Stimulated activated CD4-positive, alpha-beta T cell treated with anti-CD3 and anti-CD28 coated beads, Interleukin-12 subunit alpha, Interleukin-12 subunit beta, amount 100 ng/mL, for 4 hours (primary cell): ENCODE measurements at places on chromosomes 2 and 18.

- DNase-seq, result no peak
Observed at GRCh38 chr2:105775809-105776559, 31.3 kb downstream of the NCK2 start.

DNA sequence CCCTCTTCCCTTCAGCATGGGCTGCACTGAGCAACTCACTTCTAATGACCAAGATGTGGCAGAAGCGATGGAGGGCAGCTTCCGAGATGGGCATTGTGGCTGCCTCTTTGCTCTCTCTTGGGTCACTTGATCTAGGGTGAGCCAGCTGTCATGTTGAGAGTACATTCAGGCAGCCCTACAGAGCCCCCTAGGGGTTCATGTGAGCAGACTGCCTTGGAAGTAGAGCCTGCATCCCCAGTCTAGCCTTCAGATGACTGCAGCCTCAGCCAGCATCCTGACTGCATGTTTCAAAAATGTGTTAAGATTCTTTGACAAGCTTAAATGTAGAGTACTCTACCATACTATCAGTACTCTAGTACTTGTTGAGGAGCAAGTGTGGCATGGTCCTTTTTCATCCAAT, 143.9 kb downstream of the NCK2 start:
- DNase-seq, result no peak

GRCh38 chr2:9714630-9715214, 83.9 kb upstream of the YWHAQ start:
- DNase-seq, result no peak

DNA sequence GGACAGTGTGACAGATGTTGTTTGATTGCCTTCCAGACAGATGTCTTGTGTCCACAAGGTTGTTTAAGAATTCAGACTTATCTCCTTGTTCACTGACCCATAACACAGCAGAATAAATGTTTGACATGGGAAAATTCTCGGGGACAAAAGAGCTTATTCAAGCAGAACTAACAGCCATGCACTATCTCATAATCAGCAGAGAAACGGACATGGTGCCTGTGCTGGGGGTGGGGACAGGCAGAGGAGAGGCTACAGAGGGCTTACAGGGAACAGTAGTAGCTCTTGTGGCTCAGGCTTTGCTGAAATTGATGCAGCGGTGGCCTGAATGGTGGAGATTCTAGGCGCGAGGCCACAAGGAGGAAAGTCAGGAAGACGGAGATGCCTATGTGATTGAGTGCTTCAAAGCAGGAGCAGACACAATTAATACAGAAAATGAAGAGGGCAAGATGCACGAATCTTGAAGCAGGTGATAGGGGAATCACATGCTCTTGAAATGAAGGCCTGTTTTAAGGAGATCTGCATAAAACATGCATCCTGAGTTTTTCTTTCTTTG, 62.0 kb upstream of the CAB39 start:
- DNase-seq, result no peak

DNA sequence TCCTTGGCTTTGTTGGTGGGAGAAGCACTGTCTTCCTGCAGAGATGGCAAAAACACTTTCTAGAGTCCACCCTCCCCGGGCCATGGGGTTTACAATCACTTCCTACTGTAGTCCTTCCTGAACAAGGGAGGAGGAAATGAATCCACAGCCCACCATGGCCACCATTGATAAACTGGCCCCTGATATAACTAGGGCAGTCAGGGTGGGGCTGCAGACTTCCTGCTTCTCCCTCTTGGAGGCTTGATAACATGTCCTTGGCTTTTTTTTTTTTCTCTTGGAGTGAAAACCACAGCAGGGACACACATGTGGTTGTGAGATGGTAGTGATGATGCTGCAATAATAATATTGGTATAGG, 437.8 kb downstream of the ZNF521 start:
- no peak for DNase-seq

DNA sequence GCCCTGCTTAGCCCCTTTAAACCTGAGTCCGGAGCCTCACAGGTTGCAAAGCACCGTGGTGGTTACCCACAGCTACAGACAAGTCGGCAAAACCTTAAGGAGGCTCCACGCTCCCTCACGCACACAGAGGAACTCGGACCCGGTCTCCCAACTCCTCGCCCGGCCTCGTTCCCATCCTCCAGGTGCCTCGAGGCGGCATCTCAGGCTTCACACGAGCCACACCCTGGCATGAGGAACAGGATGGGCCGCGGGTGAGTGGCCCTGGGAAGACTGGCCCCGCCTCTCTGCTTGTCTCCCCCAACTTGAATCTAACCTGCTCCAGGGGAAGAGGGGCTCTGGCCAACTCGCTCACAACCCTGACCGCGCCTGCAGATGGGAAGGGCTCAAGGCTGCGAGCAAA, 97.4 kb downstream of the EIPR1 start:
- no peak for DNase-seq

- no peak for DNase-seq
Observed at GRCh38 chr2:46097714-46098480, 199.3 kb upstream of the EPAS1 start.

DNA sequence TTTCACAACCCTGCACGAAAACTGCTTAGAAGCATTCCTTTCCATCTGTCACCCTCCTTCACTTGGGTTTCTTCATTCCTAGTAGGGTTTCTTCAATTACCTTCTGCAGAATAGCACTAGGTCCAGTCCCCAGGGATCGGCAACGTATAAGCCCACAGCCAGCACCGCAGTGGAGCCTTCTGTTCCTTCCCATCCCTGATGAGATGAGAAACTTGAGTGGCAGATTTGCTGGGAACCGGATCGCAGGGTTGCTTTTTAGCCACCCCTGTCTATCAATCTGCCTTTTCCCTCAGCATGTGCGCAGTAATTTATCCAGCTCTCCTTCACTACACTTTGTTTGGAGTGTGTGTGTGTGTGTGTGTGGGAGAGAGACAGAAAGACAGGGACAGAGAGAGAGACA, 94.2 kb downstream of the CD8B2 start:
- no peak for DNase-seq

DNA sequence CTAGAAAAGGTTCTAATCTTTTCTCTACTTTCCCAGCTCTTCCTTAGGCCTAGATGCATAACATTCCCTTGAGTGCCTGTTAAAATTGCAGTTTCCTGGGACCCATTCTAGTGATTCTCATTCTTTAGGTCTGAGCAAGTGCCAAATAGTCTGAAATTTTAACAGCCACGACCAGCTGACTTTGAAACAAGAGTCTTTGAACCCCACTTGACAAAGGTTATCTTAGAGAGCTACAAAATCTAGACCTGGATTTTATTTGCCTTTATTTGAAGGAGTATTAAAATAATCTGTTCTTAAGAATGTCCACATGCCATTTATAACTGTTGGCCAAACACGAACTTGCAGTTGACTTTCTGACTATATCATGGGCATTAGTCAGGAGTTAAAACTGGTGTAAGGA, 110.2 kb upstream of the LHCGR start:
- no peak for DNase-seq

- no peak for DNase-seq
Observed at GRCh38 chr2:120765678-120766469, 30.2 kb downstream of the GLI2 start.

DNA sequence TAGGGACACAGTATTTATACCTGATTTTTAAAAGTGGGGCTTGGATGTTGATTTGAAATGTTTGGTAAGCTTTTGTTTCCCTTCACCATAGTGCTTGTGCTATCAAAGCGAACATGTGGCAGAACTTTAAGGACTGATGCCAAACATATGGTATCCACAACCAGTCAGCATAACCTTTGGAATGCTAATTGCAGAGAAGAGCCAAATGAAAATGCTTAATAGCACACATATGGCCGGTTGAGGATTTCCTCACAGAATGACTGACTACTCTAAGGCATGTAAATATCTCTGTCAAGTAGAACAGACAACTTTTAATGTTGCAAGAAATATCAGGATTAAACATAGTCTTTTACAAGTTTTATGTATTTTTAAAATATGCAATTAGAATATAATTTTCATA, 120.9 kb upstream of the COL3A1 start:
- no peak for DNase-seq

GRCh38 chr2:80141007-80141726, 163.4 kb downstream of the LRRTM1 start:
- no peak for DNase-seq

- no peak for DNase-seq
Observed at GRCh38 chr2:237878-238277, 26.0 kb downstream of the SH3YL1 start.

GRCh38 chr18:79949697-79950487, 1.6 kb downstream of the SLC66A2 start:
- no peak for DNase-seq

GRCh38 chr2:9423922-9424272, 443 bp downstream of the CPSF3 start:
- peak; percentile 27 for DNase-seq

DNA sequence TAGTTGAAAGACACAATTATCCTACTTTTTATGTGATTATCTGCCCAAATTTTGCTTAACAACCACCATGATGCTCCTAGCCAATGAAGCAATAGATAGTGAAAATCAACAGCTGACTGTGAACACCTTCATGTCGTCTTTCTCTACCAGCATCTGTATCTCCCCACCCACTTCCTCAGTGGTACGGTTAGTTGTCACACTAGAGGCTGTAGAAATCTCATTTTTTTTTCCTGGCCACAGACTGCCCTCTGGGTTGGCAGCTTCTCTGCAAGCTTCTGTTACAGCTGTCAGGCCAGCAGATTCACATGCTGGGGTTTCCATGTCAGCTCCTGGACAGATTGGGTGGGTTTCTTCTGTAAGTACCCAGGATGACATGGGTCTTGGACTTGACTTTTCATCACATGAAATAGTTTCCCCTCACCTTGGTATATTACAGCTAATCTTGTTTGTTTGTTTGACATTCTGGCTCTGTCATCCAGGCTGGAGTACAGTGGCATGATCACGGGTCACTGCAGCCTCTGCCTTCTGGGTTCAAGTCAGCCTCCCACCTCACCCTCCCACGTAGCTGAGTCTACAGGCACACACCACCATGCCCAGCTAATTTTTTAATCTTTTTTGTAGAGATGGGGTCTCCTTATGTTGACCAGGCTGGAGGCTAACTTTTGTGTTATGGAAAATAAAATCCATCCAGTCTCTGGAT, 24.3 kb downstream of the STAT4 start:
- no peak for DNase-seq

DNA sequence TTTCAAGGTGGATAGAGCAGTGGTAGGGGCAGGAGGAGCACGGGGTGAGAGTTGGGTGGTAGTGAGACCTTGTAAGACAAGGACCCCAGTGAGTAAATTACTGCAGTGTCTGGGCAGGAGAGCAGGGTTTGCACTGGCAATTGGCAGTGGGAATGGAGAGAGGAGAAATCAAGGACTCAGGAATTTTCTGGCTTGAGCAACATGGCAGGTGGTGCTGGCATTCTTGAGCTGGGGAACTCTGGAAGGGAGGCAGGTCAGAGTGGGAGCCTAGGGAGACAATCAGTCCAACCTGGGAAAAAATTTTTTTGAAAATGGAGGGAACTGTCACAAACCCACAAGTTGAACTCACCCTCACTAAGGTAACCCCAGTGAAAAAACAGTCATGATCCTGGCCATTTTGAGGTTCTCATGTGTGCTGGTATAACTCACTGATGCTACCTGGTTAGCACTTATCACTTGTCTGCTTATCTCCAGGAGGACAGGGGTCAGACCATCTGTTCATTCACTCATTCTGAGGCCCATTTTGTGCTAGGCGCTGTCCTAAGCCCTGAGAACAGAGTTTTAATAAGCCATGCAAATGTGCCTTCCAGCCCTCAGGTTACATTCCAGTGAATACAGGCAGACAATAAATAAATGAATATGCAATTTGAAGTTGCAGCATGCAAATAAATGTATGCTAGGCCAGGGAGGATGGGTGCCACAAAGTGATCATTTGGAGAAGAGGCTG, 92.2 kb upstream of the SEC11C start:
- DNase-seq, result no peak

- DNase-seq, result no peak
Observed at GRCh38 chr2:36270758-36271157, 84.8 kb upstream of the CRIM1 start.

GRCh38 chr18:70044632-70045031, 97.0 kb upstream of the CD226 start:
- DNase-seq, result no peak

DNA sequence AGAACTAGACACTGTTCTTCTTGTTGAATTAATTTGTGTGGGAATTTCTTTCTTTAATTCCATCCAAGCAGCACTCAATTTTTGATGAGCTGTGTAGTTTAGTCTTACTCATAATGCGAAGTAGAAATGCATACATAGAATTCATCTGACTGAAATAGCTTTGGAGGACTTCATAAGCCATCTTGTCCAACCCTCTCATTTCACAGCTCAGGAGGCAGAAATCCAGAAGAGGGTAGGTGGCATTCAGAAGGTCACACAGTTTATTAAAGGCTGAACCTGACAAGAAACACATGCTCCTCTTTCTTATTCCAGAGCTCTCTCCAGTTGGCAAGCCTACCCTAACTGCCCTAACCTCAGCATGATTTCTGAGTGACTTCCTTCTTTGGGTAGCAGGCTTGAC, 169.2 kb upstream of the NOSTRIN start:
- DNase-seq, result no peak

- no peak for DNase-seq
Observed at GRCh38 chr2:214713080-214713830, 96.2 kb downstream of the BARD1 start.

DNA sequence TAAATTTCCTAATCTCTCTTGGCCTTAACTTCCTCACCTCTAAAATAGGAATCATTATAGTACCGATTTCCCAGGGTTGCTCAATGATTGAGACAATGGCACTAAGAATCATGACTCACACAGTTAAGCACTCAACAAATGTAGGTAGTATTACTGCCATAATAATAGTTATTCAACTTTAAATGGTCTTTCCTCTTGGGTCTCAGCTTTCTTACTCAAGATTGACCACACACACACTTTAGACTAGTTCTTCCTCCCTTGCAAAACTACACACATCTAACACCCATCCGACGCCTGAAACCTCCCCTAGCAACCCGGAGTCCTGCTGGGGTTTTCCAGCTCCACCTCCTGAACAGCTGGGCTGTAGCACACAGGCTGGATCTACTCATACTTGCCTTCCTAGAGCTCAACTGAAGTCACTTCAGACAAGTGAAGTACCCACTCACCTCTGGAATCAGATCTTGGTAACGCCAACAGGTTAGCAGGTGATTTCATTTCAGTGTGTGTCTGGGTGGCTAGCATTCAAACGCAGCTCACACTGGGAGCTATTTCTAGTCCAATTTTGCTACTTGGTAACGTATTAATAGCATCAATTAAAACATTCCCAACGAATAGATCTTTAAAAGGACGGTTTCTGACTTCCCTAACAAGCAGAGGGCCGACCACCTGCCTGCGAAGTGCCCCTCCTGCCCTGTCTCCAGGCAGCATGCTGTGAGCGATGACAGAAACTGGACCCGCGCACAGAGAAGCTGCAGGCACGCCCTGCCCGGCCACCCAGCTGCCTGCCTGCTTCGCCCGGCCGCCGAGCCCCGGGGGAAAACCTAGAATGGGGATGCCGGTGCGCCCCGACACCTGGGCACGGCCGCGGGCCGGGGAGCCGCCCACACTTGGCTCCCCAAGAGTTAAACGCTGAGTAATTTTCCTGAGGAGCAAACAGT, 1.1 kb downstream of the UXS1 start:
- DNase-seq, result peak; percentile 42

- DNase-seq, result no peak
Observed at GRCh38 chr2:147758821-147759220, 86.0 kb upstream of the ACVR2A start.
